Cardiac fibroblast (primary cell): ENCODE measurements at places on chromosomes 12 and 14.

DNA sequence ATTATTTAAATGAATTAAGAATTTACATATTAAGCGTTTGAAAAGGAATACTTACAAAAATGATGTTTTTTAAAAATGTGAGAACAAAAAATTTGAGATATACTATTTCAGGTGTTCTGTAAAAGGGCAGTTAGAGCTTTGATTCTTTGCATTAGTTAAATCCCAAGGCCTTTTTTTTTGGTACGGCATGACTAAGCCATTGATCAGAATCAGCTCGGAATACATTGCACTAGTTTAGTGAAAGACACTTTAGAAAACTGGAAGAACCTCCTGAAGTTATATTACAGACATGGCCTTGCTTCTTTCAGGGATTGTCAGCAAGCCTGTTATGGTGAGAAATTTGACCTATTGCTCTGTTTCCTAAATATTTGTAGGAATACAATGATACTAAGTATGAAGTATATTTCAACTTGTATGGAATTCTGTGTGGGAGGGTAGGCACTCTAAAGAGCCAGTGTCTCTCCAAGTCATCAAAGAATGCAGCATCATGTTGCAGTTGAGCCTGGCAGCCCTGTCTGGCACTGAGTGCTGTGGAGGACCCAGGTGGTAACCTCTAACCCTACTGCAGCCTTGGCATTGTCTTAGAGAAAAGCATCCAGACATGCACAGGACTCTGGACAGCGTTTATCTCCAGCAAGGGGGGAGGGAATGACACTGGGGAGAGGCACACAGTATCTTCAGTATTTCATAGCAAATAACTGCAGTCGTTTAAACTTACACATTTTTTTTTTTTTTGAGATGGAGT, 1.5 kb downstream of the KLC1 start:
- peak; percentile 37 for DNase-seq

- DNase-seq = no peak
These were observed 41.7 kb upstream of the ITPR2 start for GRCh38 chr12:26874501-26875296.

GRCh38 chr12:77521508-77522115, 309.1 kb upstream of the NAV3 start:
- DNase-seq = no peak

DNA sequence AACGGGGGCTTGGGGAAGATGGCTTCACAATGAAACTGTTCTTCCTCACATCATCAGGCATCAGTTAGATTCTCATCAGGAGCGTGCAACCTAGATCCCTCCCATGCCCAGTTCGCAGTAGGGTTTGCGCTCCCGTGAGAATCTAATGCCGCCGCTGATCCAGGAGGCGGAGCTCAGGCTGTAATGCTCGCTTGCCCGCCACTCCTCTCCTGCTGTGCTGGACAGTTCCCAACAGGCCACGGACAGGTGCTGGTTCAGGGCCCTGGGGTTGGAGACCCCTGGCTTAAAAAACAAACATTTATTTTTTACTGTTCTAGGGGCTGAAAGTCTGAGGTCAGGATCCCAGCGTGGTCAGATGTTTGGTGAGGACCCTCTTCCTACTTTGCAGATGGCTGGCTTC, 180.5 kb downstream of the FBXL14 start:
- DNase-seq = no peak

GRCh38 chr14:56959869-56960268, 149.6 kb upstream of the OTX2 start:
- DNase-seq = no peak

GRCh38 chr12:130497321-130497720, 159.6 kb downstream of the PIWIL1 start:
- no peak for DNase-seq

GRCh38 chr12:89264837-89265236, 87.5 kb downstream of the DUSP6 start:
- DNase-seq = no peak

DNA sequence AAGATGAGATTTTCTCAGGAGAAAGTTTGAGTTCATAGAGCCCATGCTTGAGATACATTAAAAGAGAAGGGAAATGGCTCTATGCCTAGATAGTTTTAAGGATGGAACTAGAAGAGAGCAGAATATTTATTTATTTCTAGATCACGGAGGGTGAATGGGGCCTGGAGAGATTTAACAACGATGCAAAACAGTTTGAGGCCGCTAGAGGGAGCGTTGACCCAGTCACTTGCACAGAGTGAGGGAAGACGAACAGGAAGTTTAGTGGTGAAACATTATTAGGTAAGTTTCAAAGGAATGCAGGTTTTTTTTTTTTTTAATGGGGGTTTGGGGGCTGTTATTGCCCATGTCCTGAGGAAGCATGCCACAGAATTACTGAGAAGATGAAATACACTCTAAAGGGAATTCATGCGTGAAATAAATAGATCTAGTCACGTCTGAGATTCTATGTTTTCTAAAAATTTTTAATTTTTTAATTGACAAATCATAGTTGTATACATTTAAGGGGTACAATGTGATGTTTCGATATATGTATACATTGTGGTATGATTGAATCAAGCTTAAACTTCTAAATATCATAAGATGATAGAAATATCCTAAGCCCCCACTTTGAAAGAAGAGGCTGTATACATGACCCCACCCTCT, 14.8 kb upstream of the PPP1R1A start:
- peak; percentile 87 for DNase-seq

- no peak for DNase-seq
These were observed 53.4 kb upstream of the FOXN3 start for GRCh38 chr14:89470401-89470800.

GRCh38 chr14:37545174-37545573, 49.9 kb downstream of the FOXA1 start:
- no peak for DNase-seq
